Sigmoid colon (tissue), 7 donors: ENCODE measurements at places on chromosomes 12 and 14. TPM values are rescaled to one million over a fixed set of nuclear protein-coding genes. Genes with fewer than 3 reads are reported as not detected.

GRCh38 chr12:104669089-104669721 lies 212.5 kb downstream of the CHST11 start:
- no peaks in the 10 kb centered on the region for H3K27me3 ChIP-seq
- peak overlapping the region; percentile 6 for H3K4me3 ChIP-seq
- H3K27ac ChIP-seq = peak overlapping the region; percentile 78
- H3K36me3 ChIP-seq = no peaks in the 10 kb centered on the region

- H3K27ac ChIP-seq = no peak overlapping the region
- no peaks in the 10 kb centered on the region for H3K36me3 ChIP-seq
- H3K27me3 ChIP-seq = no peaks in the 10 kb centered on the region
- peaks cover 7% of the 10 kb centered on the region for H3K4me1 ChIP-seq
- H3K4me3 ChIP-seq = no peak overlapping the region
Observed at GRCh38 chr12:3168223-3169221, 91.3 kb downstream of the TSPAN9 start.

EPS8 gene
- total RNA-seq = 112 TPM

C12orf54 gene
- not detected for total RNA-seq

SCN8A gene
- 0.41 TPM for total RNA-seq
